ENCODE measurements at places on chromosomes 16 and 17.

DNA sequence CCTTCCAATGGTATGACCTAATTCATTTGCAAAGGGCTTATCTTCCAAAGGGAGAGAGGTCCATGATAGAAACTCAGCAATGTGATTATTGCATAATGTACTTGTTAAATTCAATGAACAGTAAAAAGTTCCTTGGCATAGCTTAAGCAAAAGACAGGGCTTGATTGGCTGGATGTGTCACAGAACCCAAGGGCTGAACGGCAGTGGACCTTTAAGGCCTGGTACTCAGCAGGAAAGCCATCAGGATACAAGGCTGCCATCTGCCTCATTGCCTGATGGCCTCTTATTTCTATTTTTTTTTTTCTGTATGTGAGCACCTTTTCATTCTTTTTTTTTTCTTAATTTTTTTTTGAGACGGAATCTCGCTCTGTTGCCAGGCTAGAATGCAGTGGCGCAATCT is 208.9 kb upstream of the WSCD1 start:
- DNase-seq = no peak

DNA sequence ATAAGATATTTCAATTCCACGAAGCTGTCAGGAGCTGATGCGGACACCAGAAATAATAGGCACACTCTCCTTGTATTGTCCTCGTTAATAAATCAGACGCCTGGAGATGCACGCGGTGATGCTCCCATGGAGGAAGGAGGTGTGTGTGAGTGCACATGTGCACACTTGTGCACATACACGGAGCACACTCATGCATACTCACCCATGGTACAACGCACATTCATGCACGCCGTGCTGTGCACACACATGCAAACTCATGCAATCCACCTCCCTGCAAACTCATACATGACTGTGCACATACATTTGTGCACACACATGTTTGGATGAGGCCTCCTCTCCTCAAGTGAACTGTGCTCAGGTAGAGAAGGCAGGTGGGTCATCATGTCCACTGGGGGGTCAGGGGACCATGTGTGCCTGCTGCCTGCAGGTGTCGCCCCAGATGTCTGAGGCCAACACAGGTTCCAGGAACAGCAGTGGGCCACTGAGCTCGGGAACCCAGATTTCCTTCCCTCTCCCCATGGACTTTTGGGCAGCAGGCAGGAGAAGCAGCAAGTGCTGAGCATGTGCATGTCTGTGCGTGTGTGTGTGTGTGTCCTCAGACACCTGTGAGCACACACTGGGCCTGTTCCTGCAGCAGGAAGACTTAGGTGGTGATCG is 165.3 kb downstream of the SDK2 start:
- no peak for DNase-seq

DNA sequence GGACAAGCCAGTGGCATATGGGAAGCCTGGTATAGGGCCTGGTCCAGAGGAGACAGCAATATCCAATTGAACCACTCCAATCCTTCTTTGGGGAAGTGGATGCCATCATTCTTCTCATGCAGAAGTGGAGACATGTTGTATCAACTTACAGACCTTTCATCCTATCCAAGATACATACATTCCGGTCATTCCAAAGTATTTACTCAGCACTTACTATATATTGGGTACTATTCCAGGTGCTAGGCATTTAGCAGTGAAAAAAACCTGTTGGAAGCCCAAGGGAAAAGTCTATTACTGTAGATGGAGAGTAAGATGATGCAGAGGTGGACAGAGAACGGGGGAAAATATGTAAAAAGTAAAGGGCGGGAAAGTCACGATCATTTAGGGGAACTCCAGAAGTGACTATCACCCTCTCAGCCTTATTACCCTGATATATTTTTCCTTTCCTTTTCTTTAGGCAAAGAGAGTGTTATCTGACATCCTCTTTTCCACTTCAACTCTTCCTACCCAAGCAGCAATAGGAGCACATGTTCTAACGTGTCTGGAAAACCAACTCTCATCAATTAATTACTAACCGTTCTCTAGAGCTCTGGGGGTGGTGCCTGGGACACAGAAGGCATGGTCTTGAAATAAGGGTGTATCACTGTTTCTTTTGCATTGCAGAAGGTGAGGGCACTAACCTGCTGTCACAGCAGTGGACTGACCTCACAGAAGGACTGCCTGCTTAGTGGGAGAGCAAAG is 210.1 kb upstream of the MAF start:
- no peak for DNase-seq

GRCh38 chr16:48537275-48537674 is 72.7 kb downstream of the N4BP1 start:
- DNase-seq = no peak

- DNase-seq = peak; percentile 66
Measured at GRCh38 chr16:10871157-10871991, 5.6 kb upstream of the CIITA start.

- DNase-seq = no peak
Measured at GRCh38 chr16:65843941-65844340, 522.5 kb upstream of the CDH5 start.

DNA sequence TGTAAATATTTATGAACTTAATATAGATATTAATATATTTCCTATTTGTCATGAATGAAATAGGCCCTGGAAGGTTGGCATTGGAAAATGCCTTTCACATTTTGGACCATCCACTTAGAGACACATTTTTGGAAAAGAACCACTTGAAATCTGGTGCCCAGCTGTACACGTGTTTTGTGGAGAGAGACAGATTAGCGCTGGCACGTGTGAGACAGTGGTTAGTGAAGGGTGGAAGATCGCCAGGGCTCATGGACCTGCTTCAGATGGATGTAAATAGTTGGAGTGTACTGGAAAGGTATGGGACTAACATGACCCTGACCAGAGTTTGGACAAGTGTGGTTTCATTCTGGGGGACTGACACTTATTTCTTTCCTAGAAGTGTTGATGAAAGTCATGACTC is 222.9 kb downstream of the PRKCA start:
- DNase-seq = no peak

DNA sequence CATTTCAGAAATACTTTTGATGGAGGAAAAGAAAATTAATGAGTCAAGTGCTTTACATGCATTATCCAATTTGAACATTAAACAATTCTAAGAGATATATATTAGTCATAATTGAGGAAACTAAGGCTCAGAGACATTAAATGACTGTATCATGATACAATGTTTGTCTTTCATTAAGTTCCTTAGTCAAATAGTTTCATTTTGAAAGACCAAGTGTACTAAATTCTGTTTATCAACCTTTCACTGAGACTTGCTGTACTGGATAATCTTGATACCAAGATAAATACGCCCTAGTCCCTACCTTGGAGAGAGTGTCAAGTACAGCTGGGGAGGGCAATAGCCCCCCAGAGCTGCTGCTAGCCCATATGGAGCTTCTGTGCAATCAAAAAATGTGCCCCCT is 24.2 kb downstream of the TOM1L2 start:
- DNase-seq = no peak

DNA sequence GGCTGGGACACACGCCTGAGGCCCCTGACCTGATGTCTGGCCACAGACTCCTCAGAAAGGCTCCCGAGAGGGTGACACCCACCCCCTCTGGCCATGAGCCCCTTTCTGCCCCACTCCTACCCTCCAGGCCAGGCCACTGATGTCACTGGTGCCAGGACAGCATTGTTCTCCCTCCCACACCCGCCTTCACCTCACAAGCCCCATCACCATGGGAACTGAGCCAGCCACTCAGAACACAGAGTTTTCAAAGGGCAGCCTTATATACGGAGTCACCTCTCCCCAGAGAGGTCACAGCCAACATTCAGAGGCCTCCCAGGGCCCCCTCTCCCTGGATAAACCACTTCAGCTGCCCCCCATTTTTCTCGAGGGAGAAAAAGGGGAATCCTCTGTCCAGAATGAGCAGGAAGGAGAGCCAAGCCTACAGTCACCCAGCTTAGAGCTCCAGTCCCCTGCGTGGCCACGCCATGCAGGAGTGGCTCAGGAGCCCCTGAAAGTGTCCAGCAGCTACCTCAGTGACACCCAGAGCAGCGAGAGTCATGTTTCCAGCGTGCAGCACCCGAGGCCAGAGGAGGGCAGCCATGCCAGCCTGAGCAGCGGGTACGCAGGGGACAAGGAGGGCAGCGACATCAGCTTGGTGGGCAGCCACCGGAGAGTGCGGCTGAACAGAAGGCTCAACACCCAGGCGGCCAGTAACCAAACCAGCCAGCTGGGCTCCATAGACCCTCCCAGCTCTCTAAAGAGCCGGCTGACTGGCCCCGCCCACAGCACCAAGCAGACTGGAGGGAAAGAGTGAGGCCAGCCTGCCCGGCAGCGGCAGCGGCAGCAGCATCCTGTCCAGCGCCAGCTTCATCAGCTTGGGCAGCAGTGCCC is at the start of gene C16orf82:
TSS of gene C16orf82 (plus strand) at position 260 of the 870 bp plus-strand sequence.
- DNase-seq = no peak

DNA sequence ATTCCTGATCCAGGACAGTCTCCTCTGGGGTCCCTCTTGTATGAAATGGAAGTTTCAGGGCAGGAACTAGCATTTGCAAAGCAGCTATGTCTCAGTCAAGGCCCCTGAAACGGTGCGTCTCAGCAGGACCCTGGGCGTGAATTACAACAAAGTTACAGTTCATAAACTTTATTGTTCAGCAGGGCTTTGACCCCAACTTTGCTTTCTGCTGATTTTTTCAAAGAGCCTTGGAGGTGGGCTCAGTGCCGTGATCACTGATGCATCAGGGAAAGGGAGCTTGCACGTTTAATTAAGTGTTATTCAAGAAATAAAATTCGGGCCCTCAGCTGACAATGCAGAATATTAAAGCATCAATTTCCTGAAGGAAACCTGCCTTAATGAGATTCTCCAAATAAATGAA is 260.1 kb upstream of the C16orf82 start:
- no peak for DNase-seq

- DNase-seq = no peak
Measured at GRCh38 chr17:47831934-47832327, 461 bp downstream of the LRRC46 start.

GRCh38 chr16:53045341-53046220 is 7.1 kb downstream of the CHD9NB start:
- no peak for DNase-seq

- no peak for DNase-seq
Measured at GRCh38 chr17:7987112-7987893, 15.1 kb upstream of the GUCY2D start.

GRCh38 chr16:11677959-11678881 is 10.0 kb downstream of the SNN start:
- no peak for DNase-seq

GRCh38 chr17:45227101-45227925 is 5.6 kb downstream of the FMNL1 start:
- no peak for DNase-seq

GRCh38 chr17:49592263-49592662 is 16.6 kb downstream of the NXPH3 start:
- no peak for DNase-seq

- no peak for DNase-seq
Measured at GRCh38 chr16:7871979-7872378, 539.3 kb downstream of the RBFOX1 start.

GRCh38 chr16:88804173-88804551 is 573 bp downstream of the CDT1 start:
- DNase-seq = no peak

GRCh38 chr16:8283195-8283594 is 307.1 kb downstream of the TMEM114 start:
- no peak for DNase-seq

GRCh38 chr16:55662644-55663031 is 6.8 kb downstream of the SLC6A2 start:
- DNase-seq = no peak

GRCh38 chr17:76659928-76660655 is 16.5 kb upstream of the ST6GALNAC1 start:
- DNase-seq = no peak

- peak; percentile 7 for DNase-seq
Measured at GRCh38 chr17:6019959-6020358, 50.2 kb upstream of the WSCD1 start.

DNA sequence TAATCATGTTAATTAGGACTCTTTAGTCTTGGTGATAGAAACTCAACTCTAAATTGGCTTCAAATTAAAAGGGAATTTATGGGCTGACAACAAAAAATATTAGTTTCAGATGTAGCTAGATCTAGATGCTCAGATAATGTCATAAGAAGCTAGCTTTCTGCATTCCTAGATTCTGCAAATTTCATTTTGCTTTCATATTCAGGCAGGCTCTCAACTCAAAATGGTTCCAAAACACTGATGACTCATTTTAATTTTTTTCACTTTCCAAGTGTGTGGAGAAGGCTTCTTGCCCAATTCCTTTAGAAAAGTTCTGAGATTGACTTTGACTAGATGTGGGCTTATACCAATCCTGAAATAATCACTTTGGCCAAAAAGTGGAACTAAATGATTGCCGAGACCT is 236.7 kb upstream of the GOT2 start:
- no peak for DNase-seq

- DNase-seq = no peak
Measured at GRCh38 chr16:28549301-28549899, 4.3 kb upstream of the SGF29 start.

DNA sequence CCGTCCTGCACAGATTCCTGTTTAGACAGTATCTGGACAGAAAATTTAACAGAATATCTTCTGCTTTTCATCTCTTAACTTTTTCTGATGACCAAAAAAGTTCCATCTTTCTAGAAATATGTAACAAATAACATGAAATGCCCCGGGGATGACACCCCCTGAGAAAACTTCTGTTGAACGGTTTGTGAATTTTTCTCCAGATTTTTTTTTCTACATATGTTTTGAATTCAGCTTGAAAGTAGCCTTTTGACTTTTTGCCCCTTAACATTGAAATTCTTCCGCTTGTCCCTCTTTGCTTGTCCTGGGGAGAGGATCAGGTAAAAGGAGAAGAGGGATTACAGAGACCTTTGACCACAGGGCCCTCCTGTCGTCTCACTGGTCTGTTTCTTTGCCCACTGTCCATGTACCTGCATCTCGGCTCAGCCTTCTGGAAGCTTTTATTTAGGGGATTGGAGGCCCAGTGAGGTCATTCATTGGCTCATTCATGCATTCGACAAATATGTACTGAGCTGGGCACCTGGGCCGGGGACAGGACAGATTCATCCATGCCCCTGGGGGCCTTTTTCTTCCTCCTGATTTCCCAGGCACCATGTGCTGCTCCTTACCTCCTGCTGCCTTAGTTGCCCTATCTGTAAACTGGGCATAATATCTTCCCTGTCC is 19.6 kb upstream of the CPNE2 start:
- no peak for DNase-seq

- DNase-seq = peak; percentile 88
Measured at GRCh38 chr17:76271669-76272540, 6.8 kb downstream of the UBALD2 start.

- no peak for DNase-seq
Measured at GRCh38 chr16:57624044-57624688, 4.3 kb upstream of the ADGRG1 start.

GRCh38 chr17:8320262-8320661 is 10.2 kb downstream of the ARHGEF15 start:
- no peak for DNase-seq
